ENCODE measurements at places on chromosomes 2 and 18.

DNA sequence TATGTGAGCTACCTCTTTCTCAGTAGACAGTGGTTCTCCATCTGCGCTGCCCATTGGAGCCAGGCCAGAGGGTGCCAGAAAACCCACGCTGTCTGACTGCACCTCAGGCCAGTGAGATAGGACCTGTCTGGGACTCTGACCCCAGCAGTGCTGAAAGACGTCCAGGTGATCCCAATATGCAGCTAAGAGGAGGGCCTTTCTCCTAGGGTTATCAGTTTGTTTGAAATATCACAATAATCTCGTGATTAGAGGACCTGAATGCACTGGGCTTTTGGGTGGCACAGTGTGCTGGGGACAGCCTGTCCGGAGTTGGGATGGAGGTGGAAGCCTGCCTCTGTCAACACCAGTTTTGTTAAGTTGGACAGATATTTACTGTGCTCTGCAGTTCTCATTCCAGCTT lies 216.3 kb downstream of the LDLRAD4 start:
- no peak for DNase-seq

DNA sequence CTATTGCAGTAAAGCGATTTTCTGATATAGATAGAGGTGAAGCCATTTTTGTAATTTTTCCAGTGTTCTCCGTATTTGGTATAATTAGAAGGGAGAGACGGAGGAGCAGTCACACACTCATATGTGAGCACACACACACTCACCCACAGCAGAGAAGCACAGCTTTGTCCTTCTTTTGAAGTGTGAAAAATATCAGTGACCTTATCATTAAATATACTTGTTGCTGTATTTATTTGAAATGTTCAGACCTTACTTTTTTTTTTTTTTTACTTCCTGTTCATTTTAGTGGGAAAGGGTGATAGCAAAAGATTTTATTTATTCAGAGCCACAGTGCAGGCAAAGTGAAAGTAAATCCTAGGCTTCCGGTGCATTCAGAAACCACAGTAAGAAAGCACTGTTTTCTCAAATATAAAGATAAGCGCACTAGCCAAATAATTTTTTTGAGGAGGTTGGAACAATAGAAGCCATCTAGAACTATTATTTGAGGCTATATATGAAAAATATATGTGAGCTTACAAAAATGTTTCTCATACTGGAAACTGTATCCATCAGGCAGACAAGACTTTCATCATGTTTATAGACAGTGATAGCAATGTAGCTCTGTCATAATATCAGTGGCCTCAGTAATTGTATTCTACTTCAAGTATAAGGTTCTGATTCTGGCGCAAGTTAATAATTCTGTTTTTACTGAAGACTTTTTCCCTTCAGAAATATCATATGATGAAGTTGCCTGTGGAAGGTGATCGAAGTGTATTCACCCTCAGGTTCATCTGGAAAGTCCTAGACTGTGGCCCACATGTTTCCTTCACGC lies 37.2 kb downstream of the TSHZ1 start:
- DNase-seq, result no peak

DNA sequence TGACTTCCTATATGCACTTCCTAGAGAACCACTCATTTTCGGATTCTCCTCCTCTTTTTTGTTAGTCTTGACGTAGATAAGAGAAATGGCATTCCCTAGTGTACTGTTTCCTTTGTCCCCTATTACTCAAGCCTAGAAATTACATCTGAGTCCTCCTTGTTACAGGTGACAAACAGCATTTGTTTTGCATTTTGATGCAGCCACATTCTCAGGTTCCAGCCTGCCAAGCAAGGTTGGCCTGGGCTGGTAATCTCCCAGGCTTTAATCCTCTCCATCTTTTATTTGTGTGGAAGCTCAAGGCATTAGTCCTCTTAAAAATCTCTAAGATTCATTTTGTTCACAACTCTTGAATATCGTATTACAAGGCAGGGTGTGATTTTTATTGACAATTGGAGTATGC lies 318.0 kb upstream of the NRP2 start:
- no peak for DNase-seq

DNA sequence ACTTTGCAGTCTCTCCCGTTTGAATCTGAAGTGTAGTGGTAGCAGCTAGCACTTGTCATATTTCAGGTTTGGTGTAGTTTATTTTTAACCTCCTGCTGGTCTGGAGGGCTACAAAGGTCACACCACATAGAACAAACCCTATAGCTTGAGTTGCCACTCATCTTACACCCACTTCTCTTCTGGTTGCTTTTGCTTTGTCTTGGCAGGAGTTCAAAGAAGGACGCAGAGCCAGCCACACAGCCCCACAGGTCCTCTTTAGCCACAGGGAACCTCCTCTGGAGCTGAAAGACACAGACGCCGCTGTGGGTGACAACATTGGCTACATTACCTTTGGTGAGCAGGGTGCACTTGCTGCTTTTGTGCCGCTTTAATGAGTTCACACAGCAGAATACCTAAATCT lies 15.6 kb upstream of the GPBAR1 start:
- no peak for DNase-seq

- no peak for DNase-seq
Observed at GRCh38 chr2:238569507-238570195, 142.9 kb downstream of the ASB1 start.

- no peak for DNase-seq
Observed at GRCh38 chr2:201890453-201890852, 84.1 kb downstream of the CDK15 start.

- no peak for DNase-seq
Observed at GRCh38 chr2:234679301-234679740, 182.4 kb upstream of the ARL4C start.

GRCh38 chr2:239392072-239392357 lies 8.8 kb downstream of the HDAC4 start:
- DNase-seq, result no peak

DNA sequence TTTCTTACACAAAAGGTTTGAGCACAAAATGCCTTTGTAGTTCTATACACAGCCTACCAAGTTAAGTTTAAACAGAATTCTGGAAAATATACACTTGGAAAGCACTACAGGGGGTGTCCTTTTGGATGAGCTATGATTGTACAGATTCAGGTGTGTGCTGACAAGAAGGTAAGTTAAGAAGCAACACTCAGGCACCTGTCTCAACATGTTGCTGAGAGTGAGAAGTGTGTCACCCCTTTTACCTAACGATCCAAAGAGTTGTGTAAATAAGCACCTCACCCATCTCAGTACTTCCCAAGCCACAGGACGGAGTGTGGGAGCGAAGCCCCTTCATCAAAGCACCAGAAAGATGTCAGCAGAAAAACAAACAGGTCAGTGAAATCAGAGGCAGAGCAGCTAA lies 109.5 kb upstream of the DAPL1 start:
- no peak for DNase-seq

GRCh38 chr2:208037564-208038487 lies 12.5 kb upstream of the PLEKHM3 start:
- no peak for DNase-seq

GRCh38 chr2:18750672-18751554 lies 161.5 kb upstream of the NT5C1B start:
- no peak for DNase-seq

DNA sequence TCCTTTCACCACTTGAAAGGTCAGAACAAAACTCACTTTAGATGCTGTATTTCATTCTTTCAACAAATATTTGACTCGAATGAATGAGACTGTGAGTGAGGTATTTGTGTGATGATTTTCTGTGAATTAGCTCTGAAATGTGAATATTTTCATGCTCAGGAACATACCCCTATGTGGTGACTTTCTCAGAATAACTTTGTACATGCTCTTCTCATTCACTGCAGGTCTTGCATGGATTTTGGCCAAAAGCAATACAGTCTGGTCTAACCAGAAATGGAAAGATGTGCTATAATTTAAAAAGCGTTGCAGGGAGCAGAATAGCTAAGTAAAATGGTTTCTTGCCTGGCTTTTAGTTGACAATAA lies 75.5 kb downstream of the MYCN start:
- no peak for DNase-seq

GRCh38 chr2:195998070-195998469 lies 70.6 kb downstream of the DNAH7 start:
- DNase-seq, result no peak

DNA sequence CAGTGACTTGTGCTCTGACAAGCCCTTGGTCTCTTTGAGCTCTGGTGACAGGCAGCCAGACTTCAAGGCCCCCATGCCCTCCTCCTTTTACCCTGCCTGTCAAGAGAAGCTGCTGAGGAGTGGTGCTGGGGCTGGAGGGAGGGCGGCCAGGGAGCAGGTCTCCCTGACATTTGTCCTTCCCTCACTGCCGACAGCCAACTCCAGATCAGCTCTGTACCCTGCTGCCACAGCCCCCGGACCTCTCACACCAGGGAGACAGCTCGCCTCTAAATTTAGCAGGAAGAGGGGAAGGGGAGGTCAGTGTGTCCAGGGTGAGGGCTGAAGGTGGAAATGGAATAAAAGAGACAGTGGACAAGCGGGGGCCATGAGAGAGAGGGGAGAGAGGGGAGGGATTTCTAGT lies 155.8 kb downstream of the TDRD15 start:
- no peak for DNase-seq

DNA sequence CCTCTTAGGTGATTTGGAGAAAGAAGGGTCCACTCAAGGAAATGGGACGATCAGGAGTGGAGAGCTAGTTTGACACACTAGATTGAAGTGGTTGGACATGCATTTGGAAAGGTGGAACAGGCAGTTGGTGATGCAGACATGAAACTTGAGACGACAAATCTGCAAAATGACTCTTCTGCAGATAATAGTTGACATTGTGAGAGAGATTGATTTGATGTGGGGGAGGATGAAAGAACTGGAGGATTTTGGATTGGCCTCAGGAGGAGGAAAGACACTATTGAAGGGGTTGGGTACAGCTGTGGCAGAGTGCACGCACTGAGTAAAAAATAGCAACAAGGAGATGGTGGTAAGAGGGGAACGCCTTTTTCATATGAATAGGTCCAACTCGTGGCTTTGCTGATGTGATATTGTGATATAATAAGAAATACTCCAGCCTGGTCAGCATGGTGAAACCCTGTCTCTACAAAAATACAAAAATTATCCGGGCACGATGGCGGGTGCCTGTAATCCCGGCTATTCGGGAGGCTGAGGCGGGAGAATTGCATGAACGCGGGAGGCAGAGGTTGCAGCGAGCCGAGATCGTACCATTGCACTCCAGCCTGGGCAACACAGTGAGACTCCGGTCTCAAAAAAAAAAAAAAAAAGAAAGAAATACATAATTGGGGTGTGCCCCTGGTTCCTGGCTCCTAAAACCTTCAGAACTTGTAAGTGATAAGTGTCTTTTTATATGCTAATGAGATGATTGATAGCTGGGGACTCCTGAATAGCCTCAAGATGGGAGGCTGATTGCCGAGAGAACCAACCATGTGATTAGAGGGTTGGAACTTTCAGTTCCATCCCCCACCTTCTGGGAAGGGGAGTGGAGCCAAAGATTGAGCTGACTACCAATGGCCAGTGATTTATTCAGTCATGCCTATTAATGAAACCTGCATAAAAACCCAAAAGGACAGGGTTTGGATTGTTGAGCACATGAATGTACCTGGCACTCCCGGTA lies 9.7 kb downstream of the TTLL4 start:
- DNase-seq, result no peak

DNA sequence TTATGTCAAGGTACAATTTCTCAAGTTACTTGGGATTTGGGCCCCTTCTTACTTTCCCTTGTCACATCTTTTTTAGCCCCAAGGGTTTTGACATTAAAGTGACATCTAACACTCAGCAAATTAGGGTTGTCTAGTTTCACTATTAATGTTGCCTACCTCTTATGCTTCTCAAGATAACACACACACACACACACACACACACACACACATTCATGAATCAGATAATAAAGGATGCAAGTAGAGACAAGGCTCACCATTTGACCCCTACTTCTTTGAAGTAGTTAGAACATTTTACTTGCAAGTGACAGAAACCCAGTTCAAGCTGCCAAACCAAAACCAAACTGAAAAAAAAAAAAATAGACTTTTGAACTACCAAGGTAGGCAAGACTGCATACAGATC lies 138.8 kb downstream of the TRIB2 start:
- no peak for DNase-seq

- DNase-seq, result no peak
Observed at GRCh38 chr2:101679801-101680487, 17.6 kb upstream of the MAP4K4 start.

- no peak for DNase-seq
Observed at GRCh38 chr18:54960197-54960596, 936 bp upstream of the CCDC68 start.

GRCh38 chr18:23643815-23644490 lies 18.8 kb downstream of the ANKRD29 start:
- no peak for DNase-seq

- DNase-seq, result no peak
Observed at GRCh38 chr2:77512507-77512906, 9.7 kb downstream of the LRRTM4 start.

DNA sequence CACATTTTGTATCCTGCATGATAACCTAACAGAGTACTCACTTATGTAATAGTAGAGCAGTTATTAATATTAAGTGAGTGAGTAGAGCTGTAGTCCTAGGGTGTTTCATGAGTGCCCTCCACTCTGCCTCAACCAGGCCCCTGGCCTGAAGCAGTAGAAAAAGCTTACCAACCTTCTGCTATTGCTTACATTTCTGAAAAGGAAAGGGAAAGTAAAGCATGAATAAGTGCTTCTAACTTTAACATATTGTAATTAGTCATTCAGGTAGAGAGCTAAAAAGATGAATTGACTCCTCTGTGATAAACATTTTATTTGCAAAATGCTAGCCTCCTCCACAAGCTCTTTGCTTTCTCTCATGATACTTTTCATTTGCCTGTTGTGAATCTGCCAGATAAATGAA lies 94.7 kb upstream of the RPE start:
- DNase-seq, result no peak

DNA sequence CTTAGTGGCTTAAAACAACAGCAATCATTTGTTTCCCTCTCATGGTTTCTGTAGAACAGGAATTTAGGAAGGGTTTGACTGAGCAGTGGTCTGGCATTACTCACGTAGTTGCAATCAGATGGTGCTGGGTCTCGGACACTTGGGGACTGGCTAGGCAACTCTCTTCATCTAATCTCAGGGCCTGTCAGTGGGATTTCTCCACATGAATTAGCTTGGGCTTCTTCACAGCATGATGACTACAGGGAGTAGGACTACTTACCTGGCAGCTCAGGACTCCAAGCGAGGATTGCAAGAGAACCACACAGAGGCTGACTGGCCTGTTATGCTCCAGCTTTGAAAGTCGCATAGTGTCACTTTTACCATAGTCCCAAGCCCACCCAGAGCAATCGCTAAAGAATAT lies 125.1 kb downstream of the TTC27 start:
- no peak for DNase-seq

- DNase-seq, result no peak
Observed at GRCh38 chr2:171205551-171205950, 44.9 kb upstream of the TLK1 start.

- no peak for DNase-seq
Observed at GRCh38 chr2:235414422-235414821, 79.4 kb upstream of the AGAP1 start.

GRCh38 chr2:110780461-110780860 lies 48.1 kb downstream of the ACOXL start:
- DNase-seq, result no peak

- no peak for DNase-seq
Observed at GRCh38 chr18:74155276-74155675, 7.0 kb downstream of the TIMM21 start.

Measured in CD4-positive, alpha-beta T cell treated with Interferon alpha-2 for 1 hour (primary cell).